Activated T-cell treated with anti-CD3 and anti-CD28 coated beads, Interleukin-2, amount 50 U/mL, for 48 hours (primary cell): ENCODE measurements at places on chromosomes 5 and 9.

GRCh38 chr5:174596429-174596828 is 128.0 kb upstream of the MSX2 start:
- no peak for DNase-seq

DNA sequence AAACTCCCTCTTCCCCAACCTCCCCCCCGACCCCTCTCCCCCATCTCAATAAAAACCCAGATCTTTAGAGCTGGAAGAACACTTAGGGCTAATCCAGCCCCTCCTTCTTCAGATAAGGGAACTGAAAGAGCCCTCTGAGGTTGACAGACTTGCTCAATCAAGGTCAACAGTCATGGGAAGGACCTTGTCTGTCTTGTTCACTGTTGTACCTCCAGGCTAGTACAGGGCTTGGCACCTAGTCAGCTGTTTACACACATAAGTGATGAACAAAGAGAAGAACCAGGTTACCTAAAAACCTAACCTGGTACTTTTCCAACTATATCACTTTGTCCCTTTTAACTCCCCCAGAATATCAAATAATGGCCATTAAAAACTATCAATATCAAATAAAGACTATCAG is 2.4 kb downstream of the TTC39B start:
- DNase-seq = no peak

- DNase-seq = no peak
Measured at GRCh38 chr5:20370061-20370460, 382.1 kb upstream of the CDH18 start.

DNA sequence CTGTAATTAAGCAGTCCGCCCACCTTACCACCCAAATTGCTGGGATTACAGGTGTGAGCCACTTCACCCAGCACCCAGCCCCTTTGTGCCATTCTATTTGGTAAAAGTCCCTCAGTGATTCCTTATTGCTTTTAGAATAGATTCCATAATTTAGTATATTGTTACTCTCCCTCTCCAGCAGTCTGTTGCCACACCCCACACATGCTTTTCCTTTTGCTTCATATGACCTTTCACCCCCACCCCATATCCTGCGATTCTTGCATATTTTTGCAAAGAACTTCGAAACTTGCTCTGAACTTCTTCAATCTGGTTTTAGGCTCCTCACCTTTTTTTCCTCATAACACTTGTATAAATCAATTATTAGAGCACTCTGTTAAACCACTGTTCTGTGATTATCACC is 100.2 kb downstream of the MTREX start:
- no peak for DNase-seq

DNA sequence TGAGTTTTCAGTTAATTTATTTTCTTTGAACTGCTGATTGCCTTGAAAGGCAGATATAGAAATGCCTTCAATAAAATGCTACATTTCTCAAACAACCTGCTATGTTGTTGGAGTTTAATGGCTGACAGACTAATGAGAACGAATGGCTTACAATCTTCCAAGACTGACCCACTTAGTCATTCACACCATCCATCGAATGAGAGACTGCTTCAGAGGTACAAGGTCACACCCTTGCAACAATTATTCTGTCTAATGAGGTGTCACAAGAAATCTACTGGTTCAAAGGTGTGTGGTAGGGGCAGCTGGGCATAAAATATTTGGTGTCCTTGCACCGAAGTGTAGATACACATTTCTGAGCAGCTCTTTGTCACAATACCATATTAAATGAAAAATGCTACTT is 18.3 kb downstream of the PTPRD start:
- no peak for DNase-seq

- DNase-seq = no peak
Measured at GRCh38 chr9:87713988-87714330, 12.0 kb upstream of the CTSL start.

DNA sequence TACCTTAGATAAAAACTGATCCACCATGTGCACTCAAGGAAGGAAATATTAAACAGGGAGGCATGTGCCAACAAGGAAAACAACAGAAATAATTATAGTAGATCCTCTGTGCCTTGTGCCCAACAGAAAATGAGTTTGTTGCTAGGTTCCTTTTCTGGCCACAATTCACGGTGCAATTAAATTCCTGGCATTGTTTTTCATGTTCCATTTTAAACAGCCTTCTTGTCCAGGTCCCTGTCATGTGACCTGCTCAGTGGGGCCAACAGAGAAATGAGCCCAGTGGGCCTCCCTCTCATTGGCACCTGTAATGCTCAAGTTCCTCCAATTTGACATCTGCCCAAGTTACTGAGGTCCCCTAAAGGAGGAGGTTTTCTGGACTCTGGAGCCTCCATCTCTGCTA is 56.5 kb downstream of the SPOCK1 start:
- DNase-seq = no peak

DNA sequence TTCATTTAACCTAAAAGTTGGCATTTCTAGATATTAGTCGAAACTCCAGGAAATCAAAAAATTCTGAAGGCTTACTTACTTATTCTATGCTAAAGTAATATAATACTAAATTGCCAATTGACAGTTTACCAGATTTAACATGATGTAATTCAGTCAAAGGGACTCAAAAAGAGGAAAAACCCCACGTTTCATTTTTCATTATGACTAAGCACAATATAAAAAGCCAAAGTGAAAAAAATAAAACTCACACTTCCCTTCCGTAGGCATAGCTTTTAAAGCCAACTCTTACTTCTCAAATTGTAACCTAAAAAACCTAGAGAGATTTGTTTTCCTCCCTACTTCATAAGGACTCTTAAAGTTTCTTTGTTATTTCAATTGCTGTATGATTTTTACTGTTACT is 146.6 kb downstream of the RAPGEF6 start:
- no peak for DNase-seq

DNA sequence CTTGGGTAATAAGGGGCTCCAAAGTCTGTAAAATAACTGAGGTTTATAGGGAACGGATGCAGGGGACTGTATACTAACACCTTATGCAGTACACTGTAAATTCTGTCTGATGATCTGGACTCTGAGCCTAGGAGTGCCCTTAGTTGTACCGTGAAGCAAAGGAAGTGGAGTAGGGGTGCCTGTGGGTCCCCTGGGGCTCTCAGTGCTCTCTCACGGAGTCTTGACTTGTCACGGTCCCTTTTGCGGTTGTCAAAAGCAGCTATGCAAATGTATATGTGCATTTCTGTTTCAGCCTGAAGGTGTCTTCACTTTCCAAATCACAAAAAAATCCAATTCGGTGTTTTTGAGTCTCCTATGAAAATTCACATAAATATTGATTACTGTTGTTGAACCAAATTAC is 17.8 kb downstream of the DMRT1 start:
- no peak for DNase-seq

DNA sequence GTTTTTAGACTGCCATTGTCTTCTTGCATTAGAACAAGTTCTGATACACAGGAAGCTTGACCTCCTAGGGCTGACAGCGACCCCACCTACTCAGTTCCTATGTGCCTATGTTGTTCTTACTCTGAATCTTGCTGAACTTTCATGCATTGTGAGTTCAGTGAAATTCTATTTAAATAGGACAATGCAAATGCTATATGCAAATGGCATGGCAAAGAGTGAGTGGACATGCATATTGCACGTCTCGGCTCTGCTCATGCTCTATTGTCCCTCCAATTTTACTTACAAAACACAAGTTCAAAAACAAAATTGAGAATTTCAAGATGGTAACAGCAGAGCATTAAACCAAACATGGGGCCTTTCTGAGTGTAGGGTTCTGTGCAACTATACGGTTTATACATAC is 5.3 kb upstream of the DCP2 start:
- DNase-seq = no peak
